ACHN (cell line): ENCODE measurements at places on chromosomes 7 and 10.

- peak; percentile 64 for DNase-seq
These were observed 188.5 kb upstream of the BMPER start for GRCh38 chr7:33716581-33717477.

DNA sequence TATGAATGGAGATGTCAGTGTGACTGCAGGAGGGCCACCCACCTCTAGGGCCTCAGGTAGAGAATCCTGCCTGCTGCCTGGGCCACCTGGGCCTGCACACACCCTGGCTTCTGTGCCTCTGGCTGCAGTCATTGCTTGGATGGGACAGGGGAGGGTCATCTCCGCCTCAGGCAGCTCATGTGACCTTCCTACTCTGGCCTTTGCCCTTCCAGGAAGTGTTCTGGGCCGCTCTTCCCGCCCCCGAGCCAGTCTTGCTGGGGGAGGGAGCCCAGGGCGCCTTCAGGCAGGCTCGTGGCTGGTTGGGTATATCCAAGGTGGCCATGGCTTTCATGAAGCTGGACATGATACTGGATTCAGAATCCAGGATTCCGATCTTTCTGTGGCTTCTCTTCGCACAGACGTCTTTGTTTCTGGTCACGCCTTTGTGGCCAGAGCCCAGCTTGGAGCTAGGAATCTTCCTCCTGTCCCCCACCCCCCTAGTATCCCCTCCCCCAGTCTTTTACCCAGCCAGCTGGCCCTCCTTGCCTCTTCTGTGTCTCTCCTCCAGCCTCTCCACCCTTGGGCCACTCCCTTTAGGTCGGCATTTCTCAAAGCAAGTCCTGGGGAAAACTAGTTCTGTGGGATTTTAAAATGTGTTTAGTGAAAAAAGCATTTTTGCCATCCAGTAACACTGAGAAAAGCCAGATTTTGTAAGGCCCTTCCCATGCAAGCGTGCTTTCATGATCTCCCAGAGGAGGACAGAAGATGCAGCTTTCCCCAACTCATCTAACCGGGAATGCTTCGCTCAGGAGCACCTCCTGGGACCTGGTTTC lies 119.6 kb downstream of the ZMIZ1 start:
- DNase-seq = no peak

GRCh38 chr7:117274951-117275350 lies 47.9 kb downstream of the WNT2 start:
- DNase-seq = no peak

GRCh38 chr7:88140947-88141346 lies 78.9 kb downstream of the SRI start:
- no peak for DNase-seq

DNA sequence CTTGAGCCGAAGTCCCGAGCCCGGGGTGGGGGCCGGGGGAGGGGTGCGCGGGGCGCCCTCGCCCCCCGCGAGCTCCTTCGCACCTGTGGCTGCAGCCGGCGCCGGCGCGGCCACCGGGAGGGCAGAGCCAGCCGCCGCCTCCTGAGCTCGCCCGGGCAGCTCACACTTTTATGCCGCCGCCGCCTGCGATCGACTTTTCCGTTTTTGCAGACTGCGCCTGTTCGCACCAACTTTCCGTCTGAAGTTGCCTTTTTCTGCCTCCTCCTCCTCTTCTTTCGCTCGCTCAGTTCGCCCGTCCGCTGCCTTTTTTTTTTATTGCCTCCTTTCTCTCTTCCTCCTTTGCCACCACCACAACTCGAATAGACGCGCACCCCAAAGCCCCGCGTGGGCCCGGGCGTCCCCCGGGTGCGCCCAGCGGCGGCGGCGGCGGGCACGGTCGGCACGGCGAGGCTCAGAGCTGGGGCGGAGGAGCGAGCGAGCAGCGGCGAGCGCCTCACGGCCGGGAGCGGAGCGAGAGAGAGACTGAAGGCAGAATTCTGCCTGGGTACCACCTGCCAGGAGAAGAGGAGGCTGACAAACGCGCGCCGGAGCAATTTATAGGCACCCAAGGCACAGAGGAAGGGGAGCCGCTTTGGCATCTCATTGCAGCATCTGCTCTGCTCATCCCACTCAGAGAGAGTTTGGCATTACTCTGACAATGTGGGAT lies at the start of gene C1QL3:
Gene C1QL3, minus strand, starts transcription at position 569 of the 706 bp plus-strand sequence. CDS start 814 bp downstream, outside the sequence.
- DNase-seq = peak; percentile 27

DNA sequence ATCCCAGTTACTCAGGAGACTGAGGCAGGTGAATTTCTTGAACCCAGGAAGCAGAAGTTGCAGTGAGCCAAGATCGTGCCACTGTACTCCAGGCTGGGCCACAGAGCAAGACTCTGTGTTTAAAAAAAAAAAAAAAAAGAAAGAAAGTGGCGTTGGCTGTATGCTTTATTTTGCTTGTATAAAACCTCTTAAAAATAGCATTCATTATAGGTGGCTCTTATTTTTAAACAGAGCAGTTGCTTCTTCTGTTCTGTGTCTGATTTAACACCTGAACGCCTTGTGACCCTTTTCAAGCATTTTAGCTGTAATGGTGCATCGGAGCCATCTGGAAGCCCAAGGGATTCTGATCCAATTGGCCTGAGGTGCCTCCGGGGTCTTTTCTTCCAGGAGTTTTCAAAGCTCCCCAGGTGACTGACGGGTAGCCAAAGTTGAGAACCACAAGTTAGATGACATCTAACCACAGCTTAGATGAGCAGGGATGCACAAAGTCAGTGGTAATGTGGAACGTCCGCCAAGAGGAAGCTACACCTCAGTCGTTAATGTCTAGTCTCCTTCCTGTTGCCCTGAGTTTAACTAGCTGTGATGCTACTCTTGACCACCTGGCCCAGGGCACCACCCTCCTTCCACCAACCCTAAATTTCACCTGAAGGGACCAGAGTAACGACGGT lies 274.6 kb upstream of the KLF6 start:
- DNase-seq = no peak

DNA sequence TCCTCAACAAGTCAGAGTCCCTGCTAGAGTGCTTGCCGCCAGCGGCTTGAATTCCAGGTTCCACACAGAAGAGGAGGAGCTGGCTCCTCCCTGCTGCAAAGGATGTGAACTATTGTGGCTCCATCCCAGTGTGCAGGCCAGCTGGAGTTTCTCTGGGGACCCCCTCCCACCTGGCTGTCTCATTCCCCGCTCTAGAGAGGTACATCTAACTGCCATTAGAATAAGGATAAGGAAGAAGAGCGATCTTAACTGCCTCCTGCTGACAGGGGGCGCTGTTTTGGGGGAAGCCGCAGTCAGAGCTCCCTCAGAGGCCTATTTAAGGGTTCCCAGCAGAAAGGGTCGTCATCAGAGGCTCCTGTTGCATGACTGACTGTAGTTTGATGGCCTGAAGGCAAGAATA lies 40.8 kb upstream of the HECW1 start:
- peak; percentile 40 for DNase-seq

DNA sequence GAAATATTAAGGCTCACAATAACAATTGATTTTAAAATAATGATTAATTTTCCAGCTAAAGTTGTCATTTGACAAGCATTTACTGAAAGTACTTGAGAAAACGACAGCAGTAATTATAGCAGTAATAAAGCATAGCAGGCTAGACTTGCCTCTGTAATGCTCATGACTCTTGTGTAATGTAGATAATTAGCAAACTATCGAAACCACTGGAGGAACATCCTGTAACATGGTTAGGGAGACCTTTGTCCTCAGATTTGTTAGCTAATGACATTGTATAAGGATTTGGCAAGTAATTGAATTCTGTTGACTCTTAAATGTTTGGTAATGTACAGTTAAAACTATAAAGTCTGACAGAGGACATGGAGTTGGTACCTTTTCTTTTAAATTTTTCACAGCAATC lies 24.8 kb downstream of the ARL4A start:
- no peak for DNase-seq

- DNase-seq = no peak
These were observed 45.7 kb downstream of the CXCL12 start for GRCh38 chr10:44339218-44339617.

DNA sequence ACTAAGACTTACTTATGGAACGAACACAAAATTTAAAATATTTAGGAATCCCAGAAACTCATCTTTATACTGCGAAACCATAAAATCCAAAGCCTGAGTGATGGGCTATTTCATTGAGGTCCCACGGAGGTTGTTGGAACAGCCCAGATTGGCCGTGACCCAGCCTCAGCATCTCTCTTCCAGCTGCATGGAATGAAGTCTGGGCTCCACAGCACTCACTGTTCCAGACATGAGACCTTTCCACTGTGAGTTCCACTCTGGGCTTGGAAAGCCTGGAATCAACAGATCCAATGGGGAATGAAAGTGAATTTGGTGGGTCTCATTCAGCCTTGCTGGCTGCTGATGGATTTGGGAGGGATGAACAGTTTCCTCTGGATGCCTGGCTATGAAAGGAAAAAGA lies 184.9 kb downstream of the EMX2 start:
- DNase-seq = no peak

DNA sequence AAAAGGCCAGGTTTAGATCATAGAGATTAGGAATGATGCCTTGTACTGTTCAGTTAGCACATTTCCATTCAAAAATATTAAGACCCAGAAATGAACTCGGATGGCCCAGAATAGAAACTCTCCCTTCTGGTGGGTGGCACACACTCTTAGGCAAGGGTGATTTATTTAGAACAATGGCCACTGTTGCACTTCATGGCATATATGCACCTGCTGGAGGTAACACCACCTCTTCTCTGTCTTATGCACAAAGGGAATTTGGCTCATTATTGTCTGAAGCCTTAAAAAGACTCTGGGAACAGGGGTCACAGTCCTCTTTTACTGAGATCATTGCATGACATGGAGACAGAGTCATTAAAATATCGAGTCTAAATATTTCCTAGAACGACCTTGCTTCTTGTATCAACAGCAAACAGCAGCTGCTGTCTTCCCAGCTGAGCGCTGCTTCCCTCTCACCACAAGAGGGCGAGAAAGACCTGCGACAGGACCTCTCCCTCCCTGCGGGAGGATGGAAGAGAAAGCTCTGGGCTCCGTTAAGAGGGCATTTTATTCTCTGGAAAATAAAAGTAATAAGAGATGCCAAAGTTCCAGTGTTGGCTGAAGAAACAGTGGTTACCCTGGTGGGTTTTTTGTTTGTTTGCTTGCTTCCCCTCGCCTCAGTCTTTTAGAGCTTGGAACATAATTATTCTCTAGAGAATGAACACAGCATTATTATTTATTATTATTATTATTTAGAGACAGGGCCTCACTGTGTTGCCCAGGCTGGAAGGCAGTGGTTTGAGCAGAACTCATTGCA lies 13.5 kb upstream of the BAMBI start:
- DNase-seq = peak; percentile 78

DNA sequence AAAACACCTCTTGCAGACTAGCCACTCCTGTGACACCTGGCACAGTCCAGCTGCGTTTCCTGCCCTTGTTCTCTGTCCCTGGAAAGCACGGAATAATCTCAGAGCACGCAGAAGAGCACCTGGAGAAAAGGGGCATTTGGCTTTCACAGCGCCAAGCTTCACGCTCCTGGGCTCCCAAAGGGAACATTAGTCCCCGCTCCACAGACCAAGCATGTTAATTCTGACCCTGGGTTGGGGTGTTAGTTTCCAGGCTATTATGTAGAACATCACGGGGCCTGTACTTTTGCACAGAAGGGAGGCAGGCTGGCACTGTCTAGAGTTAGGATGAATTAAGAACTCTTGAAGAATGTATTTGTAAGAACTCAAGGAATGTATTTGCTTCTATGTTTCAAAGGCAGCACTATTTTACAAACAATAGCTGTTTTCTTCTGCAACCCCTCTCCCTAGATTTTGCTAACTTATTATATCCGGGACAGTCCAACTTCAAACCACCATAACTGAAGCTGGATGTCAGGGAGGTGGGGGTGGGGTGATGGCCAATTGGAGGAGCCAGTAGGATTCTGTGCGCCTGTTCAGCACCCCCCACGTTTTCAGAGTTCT lies 62.2 kb upstream of the TRIM8 start:
- no peak for DNase-seq

GRCh38 chr7:44433255-44434022 lies 57.0 kb downstream of the NUDCD3 start:
- DNase-seq = no peak

DNA sequence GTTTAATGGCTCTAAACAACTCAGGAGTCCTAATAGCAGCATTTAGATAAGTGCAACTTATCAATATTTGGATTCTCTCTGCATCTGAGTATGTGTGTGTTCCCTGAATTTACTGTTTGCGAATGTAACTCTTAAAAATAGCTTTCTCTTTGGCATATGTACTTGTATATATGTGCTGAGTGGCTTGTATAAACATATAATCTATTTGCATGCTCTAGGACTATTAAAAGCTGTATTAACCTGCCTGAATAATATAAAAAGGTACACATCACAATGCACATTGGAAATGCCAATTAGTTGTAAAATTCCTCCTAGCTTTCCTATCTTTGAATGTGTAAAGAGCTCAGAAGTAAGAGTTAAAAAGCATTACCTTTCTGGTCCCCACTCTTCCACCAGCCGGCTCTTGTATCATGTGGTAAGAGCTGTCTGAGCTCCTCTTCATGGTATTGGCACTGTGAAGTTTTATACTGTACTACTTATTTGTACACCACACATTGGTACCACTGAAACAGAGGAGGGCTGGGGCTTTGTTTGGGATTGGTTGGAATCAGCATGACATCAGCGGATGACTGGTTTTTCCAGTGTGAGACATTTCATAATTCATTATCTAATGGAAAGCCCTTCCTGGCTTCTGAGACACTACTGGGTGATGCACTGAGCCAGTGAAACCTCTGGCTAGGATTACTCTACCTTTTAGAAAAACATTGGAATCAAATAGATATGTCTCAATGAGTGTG lies at the start of gene INHBA:
Gene INHBA, minus strand, starts transcription at position 456 of the 737 bp plus-strand sequence. CDS start 2,716 bp downstream, outside the sequence.
- peak; percentile 98 for DNase-seq

GRCh38 chr10:124721330-124722045 lies 22.7 kb downstream of the FAM53B start:
- no peak for DNase-seq

GRCh38 chr10:15370212-15370855 lies 755 bp downstream of the FAM171A1 start:
- DNase-seq = peak; percentile 13

DNA sequence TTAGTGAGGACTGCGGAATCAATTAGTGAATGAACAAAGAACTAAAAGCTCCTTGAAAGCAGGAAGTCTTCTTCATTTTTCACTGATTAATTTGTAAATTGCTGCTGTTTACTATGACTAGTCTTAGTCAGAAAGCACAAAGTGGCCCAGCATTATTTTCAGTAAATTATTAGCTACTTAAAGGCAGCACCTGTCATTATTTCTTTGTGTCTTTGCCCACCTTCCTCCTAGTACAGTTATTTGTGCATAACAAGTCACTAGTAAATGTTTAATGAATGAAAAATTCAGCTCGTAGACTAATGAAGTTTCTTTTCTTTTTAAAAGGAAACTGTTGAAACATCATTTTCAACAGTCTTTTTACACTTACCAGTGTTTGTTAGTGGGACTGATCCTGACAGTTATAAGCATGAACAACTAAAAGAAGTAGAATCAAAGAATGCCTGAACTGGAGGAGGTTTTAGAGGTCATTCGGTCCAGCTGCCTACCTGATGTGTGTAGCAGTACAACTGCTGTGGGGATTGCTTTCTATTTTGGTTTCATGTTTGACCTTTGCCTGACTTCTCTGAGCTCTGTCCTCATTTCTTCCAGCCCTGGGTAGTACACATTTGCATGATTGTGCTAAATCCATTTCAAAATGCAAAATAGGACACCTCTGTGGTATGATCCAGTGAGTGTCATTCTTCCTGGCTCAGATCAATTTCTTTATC lies 140.0 kb upstream of the PHYHIPL start:
- no peak for DNase-seq
